ENCODE measurements at places on chromosomes 1 and 21.

DNA sequence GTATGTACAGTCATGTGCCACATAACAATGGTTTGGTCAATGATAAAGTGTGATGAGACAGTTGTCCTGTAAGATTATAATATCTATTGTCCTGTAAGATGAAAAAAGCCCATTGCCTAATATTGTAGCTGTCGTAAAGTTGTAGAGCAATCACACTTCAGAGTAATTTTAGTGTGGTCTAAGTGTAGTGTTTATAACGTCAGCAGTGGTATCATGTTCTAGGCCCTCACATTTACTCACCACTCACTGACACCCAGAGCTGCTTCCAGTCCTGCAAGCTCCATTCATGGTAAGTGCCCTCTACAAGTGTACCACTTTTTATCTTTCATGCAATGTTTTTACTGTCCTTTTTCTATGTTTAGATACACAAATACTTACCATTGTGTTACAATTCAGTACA is 259.9 kb upstream of the RAB4A start:
- no peak for DNase-seq

DNA sequence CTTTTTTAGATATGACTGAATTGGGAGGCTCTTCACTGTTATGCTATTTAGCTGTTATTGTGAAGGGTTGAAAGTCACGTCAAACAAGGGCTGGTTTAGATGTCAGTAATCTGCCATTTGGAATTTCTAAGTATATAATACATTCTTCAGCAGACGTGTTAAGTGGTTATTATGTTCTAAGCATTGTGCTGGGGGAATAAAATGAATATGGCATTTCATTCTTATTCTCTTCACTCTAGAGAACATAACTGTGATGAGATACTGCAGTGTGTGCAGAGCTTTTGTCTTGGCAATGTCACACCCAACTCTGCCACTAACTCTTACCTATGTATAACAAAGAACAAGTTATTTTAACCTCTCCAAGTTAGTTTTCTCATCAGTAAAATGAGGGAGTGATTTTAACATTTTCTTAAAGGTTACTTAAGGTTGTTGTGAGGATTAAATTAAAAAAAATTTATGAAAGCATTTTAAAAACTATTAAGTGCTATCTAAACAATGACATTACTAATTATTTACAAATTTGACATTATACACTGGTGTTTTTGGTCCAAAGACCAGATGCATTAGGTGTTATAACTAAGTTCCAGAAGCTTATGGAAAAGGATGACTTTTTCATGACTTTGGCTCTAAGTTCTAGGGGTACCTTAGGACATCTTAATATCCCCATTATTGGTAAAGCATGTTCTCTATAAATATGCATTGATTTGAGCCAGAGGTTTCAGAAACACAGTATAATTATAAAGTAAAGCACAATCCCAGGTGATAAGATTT is 58.3 kb downstream of the SLC30A7 start:
- no peak for DNase-seq

- DNase-seq = no peak
These were observed 3.4 kb upstream of the POFUT2 start for GRCh38 chr21:45290948-45291612.

GRCh38 chr1:239884796-239885195 is 206.9 kb upstream of the FMN2 start:
- DNase-seq = no peak

DNA sequence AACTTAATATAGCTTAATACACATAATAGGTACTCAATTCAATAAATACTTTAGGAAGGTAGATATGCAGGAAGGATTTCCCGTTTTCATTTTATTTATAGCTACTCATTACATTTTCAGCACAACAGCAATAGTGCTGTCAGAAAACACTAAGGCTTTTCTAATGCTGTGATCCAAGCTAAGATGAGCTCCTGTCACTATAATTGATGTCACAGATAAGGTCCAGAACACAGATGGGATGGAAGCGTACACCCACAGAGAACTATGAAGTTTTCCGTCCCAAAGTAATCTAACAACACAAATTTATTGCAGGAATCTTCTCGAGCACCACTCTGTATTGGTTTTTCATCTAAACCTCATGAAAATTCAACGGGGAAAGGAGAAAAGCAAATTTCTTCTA is 13.6 kb downstream of the AUNIP start:
- DNase-seq = no peak

DNA sequence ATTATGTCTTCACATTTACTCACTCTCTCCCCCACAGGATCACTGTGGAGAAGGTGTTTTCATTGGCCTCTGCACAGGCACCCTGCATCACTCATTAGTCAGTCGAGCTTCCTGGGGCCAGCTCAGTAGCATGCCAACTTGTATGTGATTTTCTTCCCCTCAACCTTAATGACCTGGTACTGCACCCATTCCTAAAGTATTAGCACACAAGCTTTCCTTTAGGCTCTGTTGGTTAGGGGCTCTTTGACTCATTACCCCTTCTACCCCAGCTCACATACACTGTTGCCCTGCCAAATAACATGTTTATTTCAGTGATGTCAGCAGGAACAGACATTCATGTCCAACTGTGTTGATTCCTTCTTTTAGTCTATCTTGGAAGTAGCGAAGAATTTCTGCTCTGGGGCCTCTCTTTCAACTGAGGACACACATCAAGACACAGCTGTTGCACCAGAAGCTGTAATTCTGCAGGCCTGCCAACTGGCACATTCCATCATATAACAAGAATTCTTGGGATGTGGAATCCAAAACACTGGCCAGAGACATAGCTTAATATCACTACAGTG is 603.5 kb upstream of the ADAMTS5 start:
- peak; percentile 88 for DNase-seq

GRCh38 chr1:98333406-98333805 is 328.1 kb upstream of the SNX7 start:
- DNase-seq = no peak

GRCh38 chr1:58727364-58727763 is 27.5 kb upstream of the MYSM1 start:
- DNase-seq = peak; percentile 88

DNA sequence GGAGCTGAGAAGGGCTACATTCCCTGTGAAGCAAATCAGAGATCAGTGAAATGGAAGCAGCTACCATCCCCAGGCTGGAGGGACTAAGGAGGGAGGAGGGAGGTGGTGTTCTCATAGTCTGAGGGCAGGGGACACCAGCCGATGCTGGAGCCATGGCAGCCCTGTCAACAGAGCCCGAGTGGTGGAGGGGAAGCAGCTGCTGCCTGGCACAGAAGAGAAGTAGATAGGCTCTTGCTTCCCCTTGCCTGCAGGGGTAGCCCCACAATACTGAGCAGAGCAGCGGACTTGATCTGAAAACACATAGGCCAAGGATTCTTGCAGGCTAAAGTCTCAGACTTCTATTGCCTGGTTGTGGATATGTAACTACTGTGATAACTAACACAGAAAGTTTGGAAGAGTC is 255.1 kb downstream of the FGGY start:
- DNase-seq = no peak

- no peak for DNase-seq
These were observed 57.2 kb downstream of the CDK18 start for GRCh38 chr1:205561501-205562203.

- DNase-seq = no peak
These were observed 878 bp downstream of the MINDY1 start for GRCh38 chr1:151005729-151006319.

- no peak for DNase-seq
These were observed 2.5 kb upstream of the POGK start for GRCh38 chr1:166836733-166837132.

DNA sequence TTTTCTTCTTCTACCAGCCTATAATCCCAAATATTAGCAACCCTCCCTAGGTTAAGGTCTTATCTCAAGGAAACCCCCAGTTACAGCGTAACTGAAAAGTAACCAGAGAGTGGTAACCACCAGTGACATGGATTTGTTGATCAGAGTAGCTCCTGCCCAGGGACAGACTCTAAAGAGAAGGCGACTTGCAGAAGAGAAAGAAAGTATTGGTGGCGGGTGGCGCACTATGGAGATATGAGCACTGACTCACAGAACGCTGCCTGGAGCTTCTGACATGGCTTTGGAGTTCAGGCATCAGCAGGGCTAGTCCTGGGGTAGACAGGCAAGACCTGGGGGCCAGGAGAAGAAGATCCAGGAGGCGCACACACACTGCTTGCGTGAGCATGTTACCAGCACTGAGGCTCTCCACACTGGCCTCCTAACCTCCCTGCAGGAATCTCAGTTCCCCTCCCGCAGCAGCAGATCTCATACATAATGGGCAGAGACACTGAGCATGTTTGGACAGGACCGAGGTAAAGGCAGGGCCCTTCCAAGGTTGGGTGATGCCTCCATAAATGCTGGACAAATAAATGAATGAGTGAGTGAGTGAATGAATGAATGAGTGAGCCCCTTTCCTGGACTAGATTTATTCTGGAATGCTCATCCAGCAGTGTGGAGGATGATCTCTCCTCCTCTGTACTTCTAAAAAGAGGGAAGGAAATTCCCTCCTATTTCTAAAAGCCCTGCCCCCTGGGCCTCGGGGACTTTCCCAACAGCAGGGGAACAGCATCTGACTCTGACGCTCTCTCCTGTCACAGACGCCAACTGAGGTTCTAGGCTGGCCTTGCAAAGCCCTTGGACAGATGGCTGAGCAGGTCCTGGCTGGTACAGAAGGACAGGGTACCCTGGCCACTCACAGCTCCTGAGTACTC is 175.5 kb downstream of the CLIC6 start:
- DNase-seq = no peak

DNA sequence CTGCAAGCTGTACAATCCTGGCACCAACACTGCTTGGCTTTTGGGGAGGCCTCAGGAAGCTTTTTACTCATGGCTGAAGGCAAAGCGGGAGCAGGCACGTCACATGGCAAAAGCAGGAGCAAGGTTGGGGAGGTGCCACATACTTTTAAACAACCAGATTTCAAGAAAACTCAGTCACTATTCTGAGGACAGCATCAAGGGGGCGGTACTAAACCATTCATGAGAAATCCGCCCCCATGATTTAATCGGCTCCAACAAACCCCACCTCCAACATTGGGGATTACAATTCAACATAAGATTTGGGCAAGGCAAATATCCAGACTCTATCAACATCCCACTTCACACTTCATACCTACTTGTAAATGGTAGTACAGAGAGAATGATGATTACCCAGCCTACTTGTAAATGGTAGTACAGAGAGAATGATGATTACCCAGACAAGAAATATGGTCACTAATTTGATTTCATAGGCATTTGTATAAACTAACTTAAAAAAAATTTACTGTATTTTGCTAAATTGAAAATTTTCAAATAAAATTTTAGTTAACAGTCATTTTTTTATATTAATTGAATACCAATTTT is 24.9 kb downstream of the ATP5PF start:
- no peak for DNase-seq

- no peak for DNase-seq
These were observed 8.8 kb upstream of the KLHL12 start for GRCh38 chr1:202935844-202936243.

DNA sequence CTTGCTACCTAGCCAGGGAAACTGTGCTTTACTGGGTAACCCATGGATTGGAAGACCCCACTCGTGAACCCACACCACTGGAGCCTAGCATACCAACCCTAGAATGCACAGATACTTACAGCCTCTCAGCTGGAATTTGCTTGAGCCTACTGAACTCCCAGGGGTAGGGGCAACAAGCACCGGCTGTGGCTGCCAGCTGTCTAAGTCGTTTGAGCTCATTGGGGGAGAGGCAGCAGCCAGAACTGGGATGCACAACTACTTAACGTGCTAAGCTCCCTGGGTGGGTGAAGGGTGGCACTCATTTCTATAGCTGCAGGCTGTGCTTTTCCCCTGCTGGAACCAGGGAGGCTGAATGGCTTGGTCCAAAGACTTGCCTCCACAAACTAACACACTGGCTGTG is 212.4 kb downstream of the ZNF648 start:
- no peak for DNase-seq

DNA sequence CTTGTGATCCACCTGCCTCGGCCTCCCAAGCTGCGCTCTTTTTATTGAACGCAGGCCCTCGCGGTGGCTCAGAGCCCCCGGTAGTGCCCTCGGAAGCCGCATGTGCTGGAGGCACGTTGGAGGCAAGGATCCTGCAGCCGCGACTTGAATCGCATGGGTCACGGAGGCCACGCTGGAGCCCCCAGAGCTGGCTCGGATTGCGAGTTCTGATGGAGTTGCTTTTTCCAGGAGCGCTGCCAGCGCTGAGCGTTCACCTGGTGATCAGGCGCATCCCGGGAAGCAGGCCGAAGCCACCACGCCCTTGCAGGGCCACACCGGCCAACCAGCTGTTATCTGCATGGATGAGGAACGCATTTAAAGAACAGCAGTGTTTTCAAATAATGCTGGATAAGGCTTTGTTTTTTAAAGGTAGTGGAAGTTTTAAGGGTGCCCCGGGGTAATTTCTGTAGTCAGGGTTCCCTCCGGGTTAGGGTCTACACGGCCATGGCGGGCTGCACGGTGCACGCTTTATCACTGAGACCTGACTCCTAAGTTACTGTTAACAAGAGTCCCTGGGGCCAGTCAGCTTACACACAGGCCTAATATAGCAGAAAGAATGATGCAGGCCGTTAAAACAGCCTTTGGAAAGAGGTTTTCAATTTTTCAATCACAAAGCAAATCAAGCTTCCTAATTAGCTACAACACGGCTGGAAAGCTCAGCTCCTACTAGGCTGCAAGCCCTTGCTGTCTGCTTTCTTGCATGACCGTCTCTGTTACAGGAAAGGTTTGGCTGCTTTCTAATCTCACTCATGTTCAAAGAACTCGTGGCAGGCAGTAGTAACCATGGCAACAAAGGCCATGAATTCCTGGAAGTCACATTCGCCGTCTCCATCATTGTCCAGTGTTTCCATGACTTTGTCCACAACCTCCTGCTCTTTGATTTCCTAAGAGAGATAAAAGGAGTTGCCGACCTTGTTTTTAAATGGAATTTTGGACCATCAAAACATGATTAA is 6.0 kb downstream of the S100B start:
- DNase-seq = peak; percentile 87

GRCh38 chr1:117335376-117336086 is 31.7 kb upstream of the MAN1A2 start:
- DNase-seq = no peak

- no peak for DNase-seq
These were observed 99.9 kb upstream of the SERBP1 start for GRCh38 chr1:67530071-67530470.

DNA sequence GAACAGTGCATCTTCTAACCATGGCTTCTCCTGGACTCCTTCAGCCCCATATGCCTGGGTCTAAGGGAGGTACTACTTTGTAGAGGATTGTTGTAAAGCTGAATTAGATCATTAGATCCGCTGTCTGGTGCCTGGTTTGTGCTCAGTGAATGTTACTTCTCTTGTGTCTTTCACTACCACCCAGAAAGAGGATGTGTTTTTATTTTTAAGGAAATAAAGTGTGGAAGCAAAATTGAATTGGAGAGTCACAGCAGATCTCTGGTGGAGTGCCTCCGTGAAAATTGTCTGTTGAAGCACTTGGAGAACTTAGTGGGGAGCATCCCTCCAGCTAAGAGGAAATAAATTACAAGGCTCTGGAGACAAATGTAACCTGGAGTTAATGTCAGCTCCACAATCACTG is 101.8 kb upstream of the ARTN start:
- no peak for DNase-seq

DNA sequence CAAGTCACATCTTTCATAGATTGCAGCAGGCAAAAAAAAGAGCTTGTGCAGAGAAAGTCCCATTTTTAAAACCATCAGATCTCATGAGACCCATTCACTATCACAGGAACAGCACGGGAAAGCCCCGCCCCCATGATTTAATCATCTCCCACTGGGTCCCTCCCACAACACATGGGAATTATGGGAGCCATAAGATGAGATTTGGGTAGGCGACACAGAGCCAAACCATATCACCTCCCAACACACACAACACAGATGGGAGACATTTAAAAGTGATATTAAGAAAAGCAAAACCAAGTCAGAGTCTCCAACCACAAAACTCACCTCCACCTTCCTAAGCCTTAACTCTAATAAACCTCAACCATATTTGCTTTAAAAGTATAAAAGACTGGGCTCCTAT is 61.5 kb upstream of the TIAM1 start:
- no peak for DNase-seq

Measured in kidney epithelial cell (primary cell).